ENCODE measurements at places on chromosomes 3 and 15.

GRCh38 chr3:176359211-176359610, 838.1 kb downstream of the TBL1XR1 start:
- DNase-seq: no peak

DNA sequence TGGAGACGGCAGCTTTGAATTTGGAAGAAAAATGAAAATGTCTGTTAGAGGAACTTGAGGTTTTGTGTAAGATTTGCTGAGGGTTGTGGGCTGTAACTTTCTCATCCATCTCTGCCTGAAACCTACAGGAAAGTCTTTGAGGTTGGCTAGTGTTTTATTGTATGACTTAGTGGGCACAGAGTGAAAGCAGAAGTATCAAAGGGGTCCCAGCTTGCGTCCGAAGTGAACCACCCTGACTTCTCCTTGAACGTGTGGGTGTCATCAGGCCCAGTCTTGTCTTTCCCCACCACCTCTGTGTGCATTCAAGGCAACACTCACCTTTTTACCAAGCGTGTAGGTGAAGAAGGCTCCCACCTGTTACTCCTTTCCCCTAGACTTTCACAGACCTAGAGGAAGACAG, 682.1 kb upstream of the CFAP20DC start:
- no peak for DNase-seq

DNA sequence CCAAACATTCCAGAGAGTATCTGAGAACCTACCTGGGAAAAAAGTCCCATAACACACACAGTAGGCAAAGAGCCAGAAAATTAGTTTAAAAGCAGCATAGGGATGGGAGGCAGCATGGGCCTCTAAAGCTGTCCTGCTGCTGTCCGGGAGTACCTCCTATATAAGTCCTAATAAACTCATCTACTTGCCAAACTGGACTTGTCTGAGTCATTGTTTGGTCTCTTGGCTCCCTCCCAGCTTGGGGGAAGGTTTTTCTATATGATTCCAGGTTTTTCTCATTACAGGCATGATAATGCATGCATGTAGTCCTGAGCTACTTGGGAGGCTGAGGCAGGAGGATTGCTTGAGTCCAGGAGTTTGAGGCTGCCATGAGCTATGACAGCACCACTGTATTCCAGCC, 17.5 kb upstream of the HACD2 start:
- no peak for DNase-seq

GRCh38 chr3:16761571-16761970, 123.2 kb upstream of the PLCL2 start:
- no peak for DNase-seq

GRCh38 chr3:4766716-4767499, 212.3 kb upstream of the BHLHE40 start:
- DNase-seq: no peak

GRCh38 chr15:28456476-28457395, 76.0 kb downstream of the GOLGA8G start:
- no peak for DNase-seq

DNA sequence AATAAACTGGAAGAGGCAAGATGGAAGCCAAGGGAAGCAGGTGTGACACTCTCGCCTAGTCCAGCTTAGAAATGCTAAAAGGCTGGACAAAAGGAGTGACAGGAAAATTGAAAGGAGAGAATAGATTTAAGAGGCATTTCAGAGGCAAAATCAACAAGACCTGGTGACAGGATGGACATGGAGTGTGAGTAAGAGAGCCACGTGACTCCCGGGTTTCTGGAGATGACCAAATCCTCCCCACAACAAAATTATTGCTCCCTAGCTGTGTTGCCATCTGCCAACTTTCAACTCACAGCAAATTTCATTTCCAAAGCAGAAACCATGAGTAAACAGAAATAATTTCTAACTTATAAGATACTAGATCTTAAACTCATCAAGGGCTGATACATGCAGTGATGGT, 52.6 kb downstream of the MTHFS start:
- DNase-seq: no peak

- DNase-seq: no peak
Observed at GRCh38 chr15:55695432-55695831, 47.5 kb downstream of the PRTG start.

- no peak for DNase-seq
Observed at GRCh38 chr3:28081533-28081947, 159.9 kb upstream of the CMC1 start.

DNA sequence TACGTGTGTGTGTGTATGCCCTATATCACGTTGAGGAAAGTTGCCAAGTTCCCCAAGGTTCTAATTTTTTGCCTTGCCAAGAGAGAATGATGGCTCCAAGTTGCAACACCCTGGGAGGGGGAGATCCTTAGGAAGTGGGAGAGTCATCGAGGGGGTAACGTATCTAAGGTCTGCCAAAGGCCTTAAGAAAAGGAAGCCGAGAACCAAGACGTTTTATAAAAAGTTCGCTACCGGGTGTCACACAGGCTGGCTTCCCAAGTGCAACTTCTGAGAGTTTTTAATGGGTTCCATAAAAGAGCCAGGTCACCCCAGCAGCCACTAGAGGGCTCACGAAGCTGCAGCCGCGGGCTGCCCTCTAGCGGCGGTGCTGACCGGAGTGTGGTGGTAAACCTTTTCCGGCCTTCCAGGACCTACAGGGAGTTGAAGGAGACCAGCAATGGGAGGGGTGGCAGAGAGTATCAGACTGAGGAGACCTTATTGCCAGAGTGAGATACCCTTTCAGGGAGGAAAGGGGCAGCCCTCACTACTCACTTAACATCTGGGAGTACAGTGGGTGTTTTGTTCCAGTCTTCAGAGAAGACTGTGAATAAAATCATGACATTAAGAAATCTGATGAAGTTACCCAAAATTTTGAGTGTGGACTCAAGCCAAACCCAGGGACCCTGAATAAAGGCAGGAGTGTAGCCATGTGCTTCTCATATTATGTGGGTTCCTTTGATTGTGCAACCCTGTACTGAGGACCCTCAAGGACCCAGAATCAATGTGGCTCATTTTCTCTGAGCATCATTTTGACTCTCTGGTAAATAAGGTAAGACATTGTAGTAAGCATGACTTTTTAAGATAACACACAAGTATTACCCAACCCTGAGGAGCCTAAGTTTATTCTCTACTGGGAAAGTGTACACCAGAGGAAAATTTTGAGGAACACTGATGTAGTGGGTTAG, 2.5 kb upstream of the RFX7 start:
- peak; percentile 78 for DNase-seq

- no peak for DNase-seq
Observed at GRCh38 chr3:133921592-133921991, 25.9 kb upstream of the RAB6B start.

- DNase-seq: no peak
Observed at GRCh38 chr15:69990566-69991421, 106.9 kb downstream of the TLE3 start.

DNA sequence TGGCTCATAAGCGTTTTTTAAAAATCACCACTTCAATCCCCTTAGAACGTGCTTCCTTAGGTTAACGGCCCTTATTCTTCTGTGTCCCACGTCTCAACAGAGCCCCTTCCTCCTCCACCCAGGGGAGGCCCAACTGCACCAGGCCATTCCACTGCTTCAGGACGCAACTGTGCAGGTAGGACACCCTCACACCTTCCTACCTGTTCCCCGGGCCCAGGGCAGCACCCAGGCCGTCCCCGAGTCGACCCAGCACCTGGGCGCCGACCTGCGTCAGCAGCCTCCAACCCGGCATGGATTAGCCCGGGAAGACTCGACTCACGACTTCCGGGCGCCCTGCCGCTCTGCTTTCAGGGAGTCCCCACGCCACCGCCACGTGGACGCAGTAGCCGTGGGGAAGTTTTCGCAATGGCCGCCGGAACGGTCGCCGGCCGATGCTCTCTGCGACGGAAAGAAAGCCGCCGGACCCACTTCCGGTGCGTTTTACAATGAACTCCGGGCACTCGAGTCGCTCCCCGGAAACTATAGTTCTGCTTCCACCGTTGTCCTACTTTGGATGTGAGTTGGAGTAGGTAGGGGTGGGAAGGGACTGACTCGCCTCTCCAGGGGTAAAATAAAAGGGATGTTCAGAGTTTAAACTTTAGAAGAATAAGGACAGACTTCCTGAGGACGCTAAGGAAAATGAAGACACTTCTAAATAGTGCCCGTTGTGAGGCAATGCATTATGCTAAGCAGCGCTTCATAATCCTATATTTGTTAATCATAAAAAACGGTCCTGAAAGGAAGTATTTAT, at the start of gene MRPL3:
TSS of gene MRPL3 (minus strand) at position 442 of the 790 bp plus-strand sequence. CDS start at position 292, 150 bp downstream.
- peak; percentile 96 for DNase-seq

DNA sequence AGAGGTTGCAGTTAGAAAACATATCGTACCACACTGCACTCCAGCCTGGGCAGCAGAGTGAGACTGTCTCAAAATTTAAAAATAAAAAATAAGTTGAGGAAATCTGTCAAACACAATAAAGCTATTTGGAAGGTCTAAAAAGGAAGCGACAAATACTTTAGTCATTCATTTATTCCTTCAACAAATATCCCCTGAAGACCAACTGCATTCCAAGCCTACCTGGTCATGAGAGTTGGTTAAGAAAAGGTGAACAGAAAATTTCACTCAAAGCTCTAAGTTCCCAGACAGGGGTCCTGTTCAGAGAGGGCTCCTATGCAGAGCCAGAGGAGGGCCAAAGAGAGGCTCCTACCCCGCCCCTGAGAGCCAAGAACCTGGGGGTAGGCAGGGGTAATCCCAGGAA, 15.4 kb upstream of the PRKAR2A start:
- no peak for DNase-seq

DNA sequence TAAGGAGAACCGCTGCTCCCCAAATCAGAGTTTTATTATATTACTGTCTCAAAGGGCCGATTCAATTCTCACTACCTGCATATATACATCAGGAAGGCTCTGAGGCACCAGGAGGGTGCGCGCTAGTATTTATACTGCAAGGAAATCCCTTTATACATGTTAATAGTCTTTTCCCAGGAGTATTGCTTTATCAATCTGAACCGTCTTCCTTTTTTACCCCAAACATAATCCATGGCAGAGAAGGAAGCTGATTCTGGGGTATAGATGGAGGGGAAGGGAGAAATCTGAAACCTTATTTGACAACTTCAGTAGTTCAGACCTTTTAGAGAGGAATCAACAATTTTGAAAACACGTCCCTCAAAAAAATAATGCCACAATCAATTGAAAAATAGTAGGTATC, at the start of gene POU1F1:
TSS of gene POU1F1 (minus strand) at position 101 of the 400 bp plus-strand sequence. CDS start 122 bp downstream, outside the sequence.
- no peak for DNase-seq

DNA sequence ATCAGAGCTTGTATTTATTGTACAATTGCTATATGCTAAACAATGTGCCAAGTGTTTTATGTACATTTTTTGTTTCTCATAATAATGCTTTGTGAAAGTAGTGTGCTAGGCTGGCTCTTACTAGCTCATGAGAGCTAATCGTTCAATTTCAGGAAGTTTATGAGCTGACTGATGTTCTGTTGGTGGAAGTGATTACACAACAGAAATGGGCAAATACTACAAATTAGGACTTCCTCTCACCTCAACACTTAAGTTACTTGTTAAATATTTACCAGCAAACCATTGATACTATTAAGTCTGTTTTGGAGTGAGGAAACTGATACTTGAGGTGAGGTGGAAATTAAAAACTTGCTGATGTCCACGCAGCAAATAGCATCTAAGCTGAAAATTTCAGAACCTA, 32.3 kb downstream of the SLC9C1 start:
- DNase-seq: no peak

DNA sequence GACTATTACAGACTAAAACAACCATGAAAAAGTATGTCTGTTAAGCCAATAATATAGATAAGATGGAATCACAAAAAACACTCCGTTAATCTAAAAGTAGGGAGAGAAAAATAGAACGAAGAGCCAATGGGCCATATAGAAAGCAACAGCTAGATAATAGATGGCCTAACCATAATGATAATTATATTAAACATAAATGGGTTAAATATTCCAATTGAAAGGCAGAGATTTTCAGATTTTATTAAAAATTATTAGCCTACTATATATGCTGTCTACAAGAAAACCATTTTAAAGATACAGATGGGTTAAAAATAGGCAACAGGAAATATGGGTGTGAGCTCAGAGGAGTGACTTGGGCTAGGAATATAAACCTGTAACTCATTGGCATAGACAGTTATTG, 76.3 kb downstream of the ATP8B4 start:
- DNase-seq: no peak

DNA sequence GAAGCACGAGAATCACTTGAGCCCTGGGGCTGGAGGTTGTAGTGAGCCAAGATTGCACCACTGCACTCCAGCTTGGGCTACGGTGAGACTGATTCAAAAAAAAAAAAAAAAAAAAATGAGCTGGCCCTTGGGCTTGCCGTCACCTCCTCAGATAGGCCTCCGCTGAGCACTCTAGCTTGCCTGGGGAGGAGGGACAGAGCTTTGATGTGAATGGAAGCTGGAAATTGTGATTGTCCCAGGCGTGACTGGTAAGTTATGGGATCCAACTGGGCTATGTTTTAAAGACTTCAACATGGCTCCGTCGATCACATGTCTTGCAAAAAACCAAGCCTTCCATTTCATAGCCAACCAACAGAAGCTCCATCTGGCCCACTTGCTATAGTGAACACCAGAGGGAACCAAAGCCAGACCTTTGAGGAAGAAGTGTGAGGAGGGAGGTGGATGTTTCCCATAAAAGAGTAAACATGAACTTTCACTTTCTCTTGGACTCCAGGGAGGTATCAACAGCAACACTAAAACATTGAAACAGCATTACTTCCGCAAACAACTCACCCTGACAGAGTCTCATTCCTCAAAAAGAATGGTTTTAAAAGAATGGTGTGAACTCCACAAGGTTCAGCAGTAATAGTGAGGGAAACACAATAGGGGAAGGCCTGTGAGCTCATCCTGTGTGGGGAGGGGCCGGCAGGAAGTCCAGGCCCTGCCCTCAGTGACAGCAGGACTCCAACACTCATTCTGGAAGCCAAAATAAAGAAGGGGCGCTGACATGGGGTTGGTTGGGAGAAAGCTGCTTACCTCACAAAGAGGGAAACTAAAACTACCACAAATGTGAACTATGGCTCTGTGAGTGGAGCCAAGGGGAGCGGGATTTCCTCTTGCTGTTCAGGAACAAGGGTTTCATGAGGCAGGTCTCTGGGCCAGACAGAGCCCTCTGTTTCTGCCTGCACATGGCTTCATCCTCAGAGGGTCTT, 59.2 kb upstream of the IL12A start:
- DNase-seq: peak; percentile 35

GRCh38 chr15:57896114-57896513, 169.4 kb downstream of the ALDH1A2 start:
- DNase-seq: no peak

DNA sequence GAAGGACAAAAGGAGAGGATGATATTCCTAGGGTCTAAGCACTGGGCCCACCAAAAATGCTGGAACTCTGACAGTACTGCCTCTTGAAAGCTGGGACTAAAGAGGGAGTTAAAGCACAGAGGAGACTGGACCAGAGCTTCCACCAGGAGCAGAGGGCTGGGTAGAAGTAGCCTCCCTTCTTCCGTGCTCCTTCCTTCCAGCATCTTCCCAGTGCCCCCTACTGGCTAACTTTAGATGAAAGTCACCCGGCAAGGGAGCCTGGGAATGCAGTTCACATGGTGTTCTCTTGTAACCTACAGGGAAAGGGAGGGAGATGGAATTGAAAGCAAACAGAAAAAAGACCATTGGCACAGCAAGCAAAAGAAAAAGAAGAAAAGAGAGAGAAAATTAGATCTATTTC, 106.1 kb upstream of the COL8A1 start:
- DNase-seq: peak; percentile 75

GRCh38 chr15:89128320-89129122, 40.3 kb downstream of the ABHD2 start:
- DNase-seq: no peak
